ENCODE measurements at places on chromosomes 16 and 17.

- peak; percentile 52 for DNase-seq
Observed at GRCh38 chr16:28623172-28623711, 13.4 kb upstream of the SULT1A1 start.

GRCh38 chr16:2064368-2064945, 16.7 kb downstream of the TSC2 start:
- no peak for DNase-seq

- DNase-seq = no peak
Observed at GRCh38 chr17:13784434-13785095, 182.8 kb upstream of the HS3ST3A1 start.

DNA sequence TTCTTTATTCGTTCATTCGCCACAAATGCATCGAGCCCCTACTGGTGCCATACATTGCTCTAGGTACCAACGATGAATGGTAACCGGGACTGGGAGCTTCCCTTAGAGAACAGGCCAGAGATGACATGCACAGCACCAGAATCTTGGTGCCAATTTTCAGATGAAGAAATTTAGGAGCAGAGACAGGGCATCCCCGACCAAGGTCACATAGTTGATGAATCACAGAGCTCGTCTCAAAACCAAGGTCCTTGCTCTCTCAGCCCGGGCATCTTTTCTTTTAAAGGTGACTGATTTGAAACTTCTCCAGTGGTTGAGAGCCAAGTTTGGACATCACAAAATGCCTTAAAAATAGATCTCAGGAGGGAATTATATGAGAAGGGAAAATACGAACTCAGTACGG, 73.2 kb upstream of the C16orf82 start:
- no peak for DNase-seq
